ENCODE measurements at places on chromosomes 6 and 20.

- DNase-seq, result no peak
Measured at GRCh38 chr6:116379764-116380163, 9.0 kb downstream of the DSE start.

DNA sequence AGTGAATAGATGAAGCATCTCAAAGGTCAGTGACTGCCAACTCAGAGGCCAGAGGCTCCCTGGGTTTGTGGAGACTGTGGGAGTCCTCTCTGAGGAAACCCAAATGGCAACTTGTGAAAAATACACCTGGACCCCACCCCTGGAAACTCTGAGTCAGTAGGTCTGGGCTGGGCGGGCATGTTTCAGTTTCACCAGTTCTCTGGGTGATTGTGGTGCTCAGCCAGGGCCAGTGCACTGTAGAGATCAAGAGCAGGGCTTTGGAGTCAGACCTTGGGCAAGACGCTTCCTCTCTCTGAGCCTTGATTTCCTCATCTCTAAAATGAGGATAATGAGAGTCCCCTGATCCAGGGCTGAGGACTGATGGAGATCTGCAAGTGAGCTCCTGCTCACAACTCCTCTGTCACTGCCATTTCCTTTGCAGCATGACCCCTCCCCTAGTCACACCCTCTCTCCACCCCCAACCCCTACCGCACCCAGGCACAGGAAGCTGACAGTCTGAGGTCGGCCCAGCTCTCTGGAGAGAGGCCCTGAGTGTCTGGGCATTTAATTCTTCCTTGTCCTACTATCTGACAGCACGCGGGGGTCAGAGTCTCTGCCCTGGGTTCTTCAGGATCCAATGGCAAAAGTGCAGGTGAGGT is 5.1 kb downstream of the DEF6 start:
- peak; percentile 92 for DNase-seq

GRCh38 chr20:5667705-5668528 is 82.3 kb upstream of the SHLD1 start:
- DNase-seq, result no peak

DNA sequence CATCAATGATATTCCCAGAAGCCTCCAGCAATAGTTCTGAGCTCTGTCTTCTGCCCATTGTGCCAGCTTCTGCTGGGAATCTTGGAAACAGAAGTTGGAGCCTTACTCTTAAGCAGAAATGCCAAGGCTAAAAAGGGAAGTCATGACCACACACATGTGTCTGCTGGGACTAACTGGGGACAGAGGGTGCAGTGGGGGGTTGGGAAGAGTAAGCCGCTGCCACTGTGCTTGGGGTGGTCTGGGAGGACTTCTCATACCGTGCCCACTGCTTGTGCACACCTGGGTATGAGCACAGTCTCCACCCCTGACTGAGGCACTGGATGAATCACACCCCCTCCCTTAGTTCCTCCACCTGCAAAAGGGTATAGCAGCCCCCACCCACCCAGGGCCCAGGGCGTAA is 90.7 kb downstream of the CDC5L start:
- no peak for DNase-seq

- no peak for DNase-seq
Measured at GRCh38 chr20:61114493-61115175, 137.4 kb upstream of the CDH4 start.

DNA sequence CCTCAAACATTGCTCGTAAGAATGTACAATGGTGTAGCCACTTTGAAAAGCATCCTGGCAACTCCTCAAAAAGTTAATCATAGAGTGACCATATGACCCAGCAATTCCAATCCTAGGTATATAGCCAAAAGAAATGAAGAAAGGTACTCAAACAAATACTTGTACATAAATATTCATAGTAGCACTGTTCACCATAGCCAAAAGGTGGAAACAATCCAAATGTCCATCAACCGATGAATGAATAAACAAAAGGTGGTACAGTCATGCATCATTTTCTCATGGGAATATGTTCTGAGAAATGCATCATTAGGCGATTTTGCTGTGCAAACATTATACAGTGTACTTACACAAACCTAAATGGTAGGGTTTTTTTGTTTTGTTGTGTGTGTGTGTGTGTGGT is 74.4 kb upstream of the TBC1D7 start:
- no peak for DNase-seq

DNA sequence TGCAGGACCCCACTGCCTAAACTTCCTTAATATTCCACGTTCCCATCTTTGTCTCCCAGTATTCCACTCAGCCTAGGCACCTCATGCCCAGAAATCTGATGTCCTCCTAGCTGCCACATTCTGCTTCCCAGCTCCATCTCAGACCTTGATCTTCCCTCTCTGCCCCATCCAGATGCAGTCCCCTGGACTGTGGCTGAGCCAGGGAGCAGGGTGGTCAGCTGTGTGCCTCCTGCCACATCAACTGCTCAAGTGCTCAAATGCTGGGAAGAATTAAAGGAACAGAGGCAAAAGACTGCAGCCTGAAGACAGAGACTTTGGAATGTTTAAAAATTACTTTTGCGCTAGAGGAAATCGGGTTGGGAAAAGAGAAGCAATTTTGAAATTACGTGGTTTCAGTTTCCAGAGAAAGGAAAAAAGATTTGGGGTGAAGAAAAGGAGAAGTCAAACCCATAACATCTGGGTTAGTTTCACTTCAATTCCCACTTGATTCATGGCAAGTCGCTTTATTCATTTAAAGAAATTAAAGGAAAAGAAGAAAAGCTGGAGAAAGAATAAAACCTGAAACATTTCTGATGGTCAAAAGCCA is 704.8 kb downstream of the PTPRT start:
- no peak for DNase-seq

DNA sequence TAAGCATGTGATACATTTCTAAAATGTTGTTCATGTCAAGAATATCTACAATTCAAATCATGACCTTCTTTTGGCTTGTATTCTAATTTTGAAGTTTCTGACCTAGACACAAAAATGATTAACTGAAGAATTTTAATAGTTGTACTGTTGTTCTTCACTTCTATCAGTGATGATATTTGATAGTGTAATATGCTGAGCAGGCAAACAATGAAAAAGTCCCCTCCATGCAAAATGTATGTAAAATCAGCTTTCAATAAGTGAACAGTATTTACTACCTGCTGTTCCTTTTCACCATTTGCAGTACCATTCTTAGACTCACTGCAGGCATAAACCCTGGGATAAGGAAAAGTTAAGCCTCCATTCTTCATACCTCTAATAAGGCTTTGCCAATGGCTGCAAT is 201.5 kb downstream of the LAMA2 start:
- DNase-seq, result no peak

DNA sequence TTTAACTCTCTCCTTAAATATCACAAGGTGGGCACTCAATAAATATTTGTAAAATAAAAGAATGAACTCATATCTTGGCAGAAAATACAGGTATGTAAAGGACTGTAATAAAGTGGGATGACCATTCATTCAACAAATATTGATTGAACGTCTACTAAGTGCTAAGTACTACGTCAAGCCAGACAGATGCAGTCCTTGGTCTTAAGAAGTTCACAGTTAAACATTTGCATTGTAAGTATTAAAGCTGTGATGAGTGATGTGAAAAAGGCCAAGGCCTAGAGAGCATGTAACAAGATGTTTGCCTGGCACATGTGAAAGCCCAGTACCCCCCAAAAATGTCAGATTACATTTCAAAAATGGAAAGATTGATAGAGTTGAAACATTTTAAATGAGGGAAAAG is 130.1 kb upstream of the TMEM170B start:
- DNase-seq, result no peak

GRCh38 chr20:4130404-4131189 is 115.2 kb upstream of the RNF24 start:
- DNase-seq, result peak; percentile 74

DNA sequence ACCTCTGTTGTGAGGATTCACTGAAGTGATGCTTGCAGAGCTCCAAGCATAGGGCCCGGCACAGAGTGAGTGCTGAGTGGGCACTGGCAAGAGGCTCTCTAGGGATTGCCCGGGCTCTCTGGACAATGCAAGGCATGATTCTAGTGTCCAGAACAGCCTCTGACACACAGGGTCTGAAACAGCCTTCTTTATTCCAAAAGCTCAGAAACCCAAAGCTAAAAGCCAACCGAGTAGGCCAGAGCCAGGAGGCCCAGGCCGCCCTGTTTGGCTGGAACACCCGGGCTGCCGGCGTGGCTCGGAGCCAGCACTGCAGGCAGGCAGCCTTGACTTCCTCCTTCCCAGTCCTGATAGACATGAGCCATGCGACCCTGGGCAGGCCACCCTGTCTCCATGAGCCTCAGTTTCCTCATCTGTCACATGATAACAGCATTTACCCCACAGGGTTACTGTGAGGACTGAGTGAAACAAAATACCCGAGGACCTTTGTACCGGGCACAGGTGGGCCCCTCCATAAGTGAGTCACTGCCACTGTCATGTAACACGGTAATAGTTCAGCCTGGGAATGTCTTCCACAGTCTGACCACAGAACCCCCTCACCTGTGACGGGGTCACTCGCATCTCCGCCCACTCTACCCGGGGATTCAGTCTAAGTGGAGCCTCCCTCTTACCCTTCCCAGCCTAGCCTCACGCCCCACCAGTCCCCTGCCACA is 51.5 kb downstream of the PTPRT start:
- DNase-seq, result no peak

DNA sequence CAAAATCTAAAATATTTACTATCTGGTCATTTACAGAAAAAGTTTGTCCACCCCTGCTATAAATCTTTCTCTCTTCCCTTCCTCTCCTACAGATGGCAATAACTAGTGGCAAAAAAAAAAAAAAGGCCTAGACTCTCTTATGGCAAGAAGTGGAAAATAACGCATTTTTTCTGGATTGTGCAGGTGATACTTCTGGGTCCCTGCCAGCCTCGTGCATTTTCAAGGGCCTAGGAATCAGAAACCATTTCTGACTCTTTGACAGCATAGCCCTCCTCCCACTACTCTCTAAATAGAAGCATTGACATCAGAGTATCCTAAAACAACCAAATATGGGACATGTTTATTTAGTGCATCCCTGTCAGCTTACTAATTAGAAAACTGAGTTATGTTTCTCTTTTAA is 251.0 kb downstream of the KHDC1L start:
- no peak for DNase-seq

- no peak for DNase-seq
Measured at GRCh38 chr20:32830437-32830836, 10.7 kb downstream of the MAPRE1 start.

- DNase-seq, result no peak
Measured at GRCh38 chr6:20746024-20746423, 211.8 kb downstream of the CDKAL1 start.

DNA sequence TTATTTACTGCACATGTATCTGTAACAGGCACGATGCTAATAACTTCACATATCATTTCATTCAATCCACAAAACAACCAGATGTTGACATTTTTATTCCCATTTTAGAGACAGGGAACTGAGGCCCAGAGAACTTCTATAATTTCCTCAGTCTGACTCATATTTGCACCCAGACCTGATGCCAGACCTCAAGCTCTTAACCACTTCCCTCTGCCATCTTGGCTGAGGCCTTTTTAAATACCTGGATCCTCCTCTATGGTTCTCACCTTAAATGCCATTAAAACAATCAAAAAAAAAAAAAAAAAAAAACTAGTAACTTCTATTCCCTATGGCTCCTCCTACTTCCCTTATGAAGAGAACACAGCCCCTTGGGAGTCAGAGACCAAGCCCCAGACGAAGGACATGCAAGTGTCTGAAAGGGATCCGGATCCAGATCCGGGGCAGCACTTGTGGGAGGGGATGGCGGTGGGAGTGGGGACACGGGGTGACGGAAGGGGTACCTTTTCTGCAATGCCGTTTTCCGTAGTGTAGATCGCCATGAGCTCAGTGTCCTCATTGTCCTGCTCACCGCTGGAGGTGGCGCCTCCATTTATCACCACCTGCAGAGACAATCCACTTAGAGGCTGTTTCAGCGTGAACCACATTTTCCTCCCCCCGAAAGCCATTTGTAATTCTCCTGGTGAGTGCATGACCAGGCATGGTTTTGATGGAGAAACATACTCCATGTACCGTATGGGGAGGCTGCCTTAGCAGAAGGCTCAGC is 88.7 kb downstream of the SLC23A2 start:
- DNase-seq, result no peak

DNA sequence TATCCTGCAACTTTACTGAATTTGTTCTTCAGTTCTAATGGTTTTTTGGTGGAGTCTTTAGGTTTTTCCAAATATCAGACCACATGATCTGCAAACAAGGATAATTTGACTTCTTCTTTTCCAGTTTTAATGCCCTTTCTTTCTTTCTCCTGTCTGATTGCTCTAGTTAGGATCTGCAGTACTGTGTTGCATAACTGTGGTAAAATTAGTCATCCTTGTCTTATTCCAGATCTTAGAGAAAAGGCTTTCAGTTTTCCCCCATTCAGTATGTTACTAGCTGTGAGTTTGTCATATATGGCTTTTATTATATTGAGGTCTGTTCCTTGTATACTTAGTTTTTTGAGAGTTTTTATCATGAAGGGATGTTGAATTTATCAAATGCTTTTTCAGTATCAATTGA is 4.3 kb downstream of the MICA start:
- DNase-seq, result no peak

DNA sequence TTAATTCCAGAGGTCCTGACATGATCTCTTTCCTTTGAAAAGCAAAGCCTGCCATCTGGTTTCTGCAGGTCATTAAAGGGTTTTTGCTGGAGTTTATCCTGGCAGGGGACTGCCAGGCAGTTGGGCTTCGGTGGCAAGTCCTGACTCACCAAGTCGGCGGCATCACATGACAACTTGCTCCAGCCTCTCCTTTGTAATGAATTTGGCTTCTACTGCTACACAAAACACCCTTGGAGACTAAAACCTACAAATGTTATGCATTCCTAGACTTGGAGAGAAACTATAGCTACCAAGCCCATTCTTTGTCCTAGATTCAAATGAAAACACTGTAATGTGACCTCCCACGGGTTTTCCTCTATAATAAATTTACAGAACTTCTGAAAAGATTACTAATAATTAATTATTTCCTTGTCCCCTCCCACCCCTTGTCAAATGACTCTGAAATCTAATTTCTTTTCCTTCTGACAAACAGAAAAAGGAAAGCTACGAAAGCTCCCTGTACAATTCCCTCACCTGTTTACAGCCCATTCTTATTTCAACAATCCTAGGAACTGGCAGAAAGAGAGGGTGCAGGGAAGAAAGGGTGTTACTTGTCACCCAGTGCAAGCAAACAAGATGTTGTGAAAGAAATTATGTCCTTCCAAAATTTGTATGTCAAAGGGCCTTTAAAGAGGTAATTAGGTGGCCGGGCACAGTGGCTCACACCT is 62.9 kb downstream of the QRSL1 start:
- no peak for DNase-seq

- DNase-seq, result no peak
Measured at GRCh38 chr20:57701090-57701489, 8.7 kb downstream of the PMEPA1 start.

- no peak for DNase-seq
Measured at GRCh38 chr6:128363020-128363813, 157.2 kb downstream of the PTPRK start.

DNA sequence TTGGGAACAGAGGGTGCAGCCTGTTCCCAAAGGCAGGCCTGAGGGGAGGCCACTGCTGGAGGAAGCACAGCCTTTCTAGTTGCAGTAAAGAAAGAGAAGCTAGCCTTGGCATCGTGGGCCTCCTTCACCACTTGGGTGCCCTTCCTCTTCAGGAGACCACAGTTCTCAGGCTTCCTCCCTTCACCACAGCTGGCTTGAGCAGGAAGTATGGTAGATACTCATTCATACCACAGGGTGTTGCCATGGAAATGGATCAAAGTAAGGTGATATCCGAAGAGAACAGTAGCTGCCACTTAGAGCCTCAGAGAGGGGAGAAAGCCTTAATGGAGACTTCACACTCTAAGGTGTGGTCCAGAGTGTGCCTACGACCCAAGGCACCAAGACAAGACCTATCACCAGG is 120.4 kb upstream of the RIPOR2 start:
- peak; percentile 57 for DNase-seq

- no peak for DNase-seq
Measured at GRCh38 chr6:9401960-9402359, 966.6 kb upstream of the SLC35B3 start.

Data from stimulated activated CD8-positive, alpha-beta memory T cell treated with anti-CD3 and anti-CD28 coated beads, Interleukin-4, amount 100 ng/mL, for 48 hours (primary cell).